Muscle of leg (tissue), 16 donors: ENCODE measurements at places on chromosomes 16 and 17. TPM values are rescaled to one million over a fixed set of nuclear protein-coding genes. Genes with fewer than 3 reads are reported as not detected.

DNA sequence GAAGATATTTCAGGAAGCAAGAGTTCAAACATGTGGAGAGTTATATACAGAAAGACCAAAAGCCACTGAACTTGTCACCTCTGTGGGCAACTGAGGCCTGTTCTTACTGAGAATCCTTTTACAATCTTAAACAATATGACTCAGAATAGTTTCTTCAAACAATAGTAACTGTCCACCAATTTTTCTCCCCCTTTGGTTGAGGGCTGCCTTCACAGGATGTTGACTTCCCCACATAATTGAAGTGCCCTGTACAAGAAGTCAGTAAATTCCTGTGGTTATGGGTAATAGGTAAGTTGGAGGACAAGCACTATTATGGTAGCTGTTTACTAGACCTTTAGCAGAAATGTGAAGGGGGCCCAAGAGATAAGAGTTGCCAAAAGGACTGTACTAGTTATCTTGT, 215.8 kb downstream of the CDH8 start:
- no peak for DNase-seq

Gene RAB37
- 0.53 TPM for total RNA-seq

- DNase-seq: no peak
These were observed 296.7 kb upstream of the IRX5 start for GRCh38 chr16:54633943-54634362.

DNA sequence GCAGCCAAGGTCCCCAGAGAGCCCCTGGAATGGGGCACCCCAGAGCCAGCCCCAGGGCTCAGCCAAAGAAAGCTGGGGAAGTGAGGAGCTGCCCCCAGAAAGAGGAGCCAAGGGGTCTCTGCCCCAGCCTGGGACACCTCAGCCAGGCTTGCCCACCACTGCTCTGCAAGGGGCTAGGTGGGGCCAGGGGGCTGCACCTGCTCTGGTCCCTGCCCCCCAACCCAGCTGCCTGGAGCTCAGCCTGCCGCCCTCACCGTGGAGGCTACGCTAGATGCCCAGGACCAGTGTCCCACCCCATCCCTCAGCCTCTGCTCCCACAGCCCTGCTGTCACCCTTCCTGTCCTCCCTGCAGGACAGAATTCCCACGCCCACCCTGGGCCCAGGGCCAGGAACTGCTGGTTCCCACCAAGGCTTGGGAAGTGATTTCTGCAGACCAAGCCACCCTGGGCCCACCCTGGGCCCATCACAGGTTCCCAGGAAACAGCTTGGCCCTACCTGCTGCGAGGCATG, 28.1 kb upstream of the KRT17 start:
- DNase-seq: no peak

- no peak for DNase-seq
These were observed 68.9 kb downstream of the USP31 start for GRCh38 chr16:23080329-23080728.

- no peak for DNase-seq
These were observed 51.2 kb upstream of the MTMR4 start for GRCh38 chr17:58565389-58566311.

GRCh38 chr17:38588788-38589174, 17.0 kb downstream of the SRCIN1 start:
- no peak for DNase-seq

Gene NPIPB8
- 0.71 TPM for total RNA-seq

Gene CCL16
- total RNA-seq: 0.22 TPM

Gene TTLL6
- total RNA-seq: not detected

GRCh38 chr16:89168381-89169189, 3.0 kb upstream of the CDH15 start:
- DNase-seq: no peak

GRCh38 chr16:53518550-53519416, 15.8 kb upstream of the AKTIP start:
- DNase-seq: peak; percentile 67

- DNase-seq: no peak
These were observed 27.4 kb downstream of the IL21R start for GRCh38 chr16:27429330-27429871.

Gene VMO1
- 8.2 TPM for total RNA-seq

DNA sequence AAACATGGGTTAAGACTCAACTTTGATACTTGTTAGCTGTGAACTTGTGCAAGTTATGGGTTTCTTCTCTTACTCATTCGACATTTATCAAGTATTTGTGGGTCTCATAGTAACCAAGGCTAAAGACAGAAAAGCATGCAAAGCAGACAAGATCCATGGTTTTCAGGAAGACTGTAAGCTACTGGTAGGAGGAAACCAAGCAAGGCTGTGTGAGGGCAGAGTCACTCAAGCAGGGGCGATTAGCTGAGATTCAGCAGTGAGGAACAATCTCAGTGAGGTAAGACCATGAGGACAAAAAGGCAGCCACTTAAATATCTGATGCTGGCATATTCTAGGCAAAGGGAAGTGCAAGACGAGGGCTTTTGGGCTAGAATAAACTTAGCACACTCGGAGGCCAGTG, 29.5 kb downstream of the MBTD1 start:
- no peak for DNase-seq

Gene PSMD7
- 69.1 TPM for total RNA-seq

DNA sequence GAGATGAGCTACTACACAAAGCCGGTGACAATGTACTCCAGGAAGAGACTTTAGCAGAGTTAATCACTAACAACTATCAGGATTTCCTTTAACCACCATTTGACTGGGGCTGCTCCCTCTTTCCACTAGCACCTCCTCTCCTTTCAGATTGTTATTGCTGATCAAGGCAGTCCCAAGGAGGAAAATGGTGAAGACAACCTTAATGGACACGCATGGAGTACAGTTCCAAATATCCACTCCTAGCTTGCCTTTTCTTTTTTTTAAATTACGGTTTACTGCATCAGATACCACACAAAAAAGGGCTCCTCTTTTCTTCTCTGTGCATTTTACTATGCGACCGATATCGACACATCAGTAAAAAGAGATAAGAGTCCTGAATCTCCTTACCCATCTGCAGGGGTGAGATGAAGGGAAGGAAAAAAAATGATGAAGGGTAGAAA, 30.9 kb downstream of the FAM222B start:
- peak; percentile 11 for DNase-seq

GRCh38 chr16:55964923-55965475, 89.8 kb upstream of the CES5A start:
- no peak for DNase-seq

DNA sequence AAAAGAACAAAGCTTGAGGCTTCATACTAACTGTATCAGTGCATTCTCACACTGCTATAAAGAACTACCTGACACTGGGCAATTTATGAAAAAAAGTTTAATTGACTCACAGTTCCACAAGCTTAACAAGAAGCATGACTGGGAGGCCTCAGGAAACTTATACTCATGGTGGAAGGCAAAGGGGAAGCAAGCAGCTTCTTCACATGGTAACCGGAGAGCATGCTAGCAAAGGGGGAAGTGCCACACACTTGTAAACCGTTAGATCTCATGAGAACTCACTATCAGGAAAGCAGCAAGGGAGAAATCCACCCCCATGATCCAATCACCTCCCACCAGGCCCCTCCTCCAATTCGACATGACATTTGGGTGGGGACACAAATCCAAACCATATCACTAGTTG, 25.3 kb downstream of the CTRB2 start:
- DNase-seq: no peak

- no peak for DNase-seq
These were observed 4.1 kb downstream of the TBKBP1 start for GRCh38 chr17:47697906-47698711.

DNA sequence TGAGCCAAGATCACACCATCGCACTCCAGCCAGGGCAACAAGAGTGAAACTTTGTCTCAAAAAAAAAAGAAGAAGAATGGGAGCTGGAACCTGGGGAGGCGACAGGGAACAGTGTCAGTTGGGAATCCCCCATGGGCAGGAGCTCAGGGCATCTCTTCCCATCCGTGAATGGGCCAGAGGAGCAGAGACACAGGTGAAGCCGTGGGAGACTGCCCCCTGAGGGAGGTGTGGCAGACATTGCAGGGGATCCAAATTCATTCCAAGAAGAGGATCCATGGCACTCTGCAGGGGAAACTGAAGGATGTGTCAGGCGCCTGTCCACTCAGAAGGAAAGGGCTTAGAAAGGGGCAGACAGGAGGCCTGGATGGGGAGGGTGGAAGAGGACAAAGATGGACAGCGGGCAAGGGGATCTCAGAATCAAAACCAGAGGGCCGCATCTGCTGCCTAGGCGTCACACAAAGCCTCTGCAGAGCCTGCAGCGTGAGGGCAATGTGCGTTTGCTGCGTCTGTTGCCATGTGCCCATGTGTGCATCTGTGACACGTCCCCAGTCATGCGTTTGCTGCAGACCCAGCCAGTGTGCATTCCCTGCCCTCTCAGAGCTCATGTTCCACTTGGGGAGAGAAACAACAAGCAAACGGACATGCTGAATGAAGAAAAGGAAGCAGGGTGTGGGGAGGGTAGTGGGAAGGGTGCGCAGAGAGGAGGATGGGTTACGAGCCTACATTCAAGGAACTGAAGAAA, 30.6 kb upstream of the TNRC6C start:
- no peak for DNase-seq

Gene SCARF1
- 7.6 TPM for total RNA-seq

DNA sequence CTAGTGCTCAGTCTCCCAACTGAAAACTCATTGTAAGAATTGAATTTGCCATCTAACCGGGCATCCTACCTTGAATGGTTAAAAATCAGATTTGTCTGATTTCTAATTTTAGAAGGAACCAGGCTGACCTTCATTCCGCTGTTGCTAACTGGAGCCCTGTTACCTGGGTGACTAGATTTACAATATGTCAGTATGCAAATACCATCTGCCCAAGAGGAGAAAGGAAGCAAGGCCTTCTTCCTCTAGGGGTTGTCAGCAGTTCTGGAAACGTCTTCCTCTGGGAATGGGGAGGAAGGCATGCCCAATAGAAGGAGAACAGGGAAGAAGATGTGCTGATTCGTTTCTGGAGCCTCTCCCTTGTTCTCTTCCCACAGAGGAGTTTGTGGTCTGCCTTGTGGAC, 137.9 kb downstream of the PITPNC1 start:
- no peak for DNase-seq

Gene TPSD1
- not detected for total RNA-seq

Gene TPPP3
- total RNA-seq: 230 TPM

DNA sequence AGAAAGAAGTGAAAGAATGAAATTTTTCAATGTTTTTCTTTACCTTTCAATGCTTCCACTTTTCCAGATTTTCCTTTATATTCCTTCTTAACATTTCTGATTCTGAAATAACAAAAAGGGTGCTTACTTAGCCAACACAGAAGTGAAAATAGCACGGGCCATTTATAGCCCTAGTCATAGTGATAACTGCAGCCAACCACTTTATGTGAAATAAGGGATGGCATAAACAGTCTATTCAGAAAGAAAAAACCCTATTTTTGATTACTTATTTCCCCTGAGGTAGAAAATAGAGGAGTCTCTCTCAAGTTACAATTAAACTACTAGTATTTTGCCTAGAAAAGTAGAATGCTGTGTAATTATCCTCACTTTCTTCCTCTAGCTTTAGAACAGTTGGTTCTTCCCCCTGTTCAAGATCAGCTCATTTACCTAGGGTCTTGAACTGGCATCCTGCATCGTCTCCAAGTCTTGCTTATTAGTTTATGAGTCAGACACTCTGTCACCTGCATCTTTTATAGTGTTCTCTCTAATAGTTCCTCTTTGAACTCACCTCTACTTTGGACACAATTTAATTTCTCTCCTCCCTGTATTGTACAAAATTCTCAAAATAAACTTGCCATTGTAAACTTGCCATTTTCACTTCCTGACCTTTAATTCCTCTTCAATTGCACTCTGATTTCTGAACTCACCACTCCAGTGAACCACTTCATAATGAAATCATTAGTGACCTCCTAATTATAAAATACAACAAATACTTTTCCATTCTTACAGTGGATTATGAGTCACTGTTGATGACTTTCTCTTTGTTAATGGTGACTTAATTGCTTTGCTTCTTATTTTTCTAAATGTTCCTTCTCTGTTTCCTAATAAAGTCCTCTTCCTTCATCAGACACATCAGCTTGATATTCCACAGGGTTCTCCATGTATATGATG, 23.6 kb downstream of the ABCA6 start:
- no peak for DNase-seq

- DNase-seq: no peak
These were observed 86.4 kb downstream of the HAPSTR1 start for GRCh38 chr16:9177861-9178260.

DNA sequence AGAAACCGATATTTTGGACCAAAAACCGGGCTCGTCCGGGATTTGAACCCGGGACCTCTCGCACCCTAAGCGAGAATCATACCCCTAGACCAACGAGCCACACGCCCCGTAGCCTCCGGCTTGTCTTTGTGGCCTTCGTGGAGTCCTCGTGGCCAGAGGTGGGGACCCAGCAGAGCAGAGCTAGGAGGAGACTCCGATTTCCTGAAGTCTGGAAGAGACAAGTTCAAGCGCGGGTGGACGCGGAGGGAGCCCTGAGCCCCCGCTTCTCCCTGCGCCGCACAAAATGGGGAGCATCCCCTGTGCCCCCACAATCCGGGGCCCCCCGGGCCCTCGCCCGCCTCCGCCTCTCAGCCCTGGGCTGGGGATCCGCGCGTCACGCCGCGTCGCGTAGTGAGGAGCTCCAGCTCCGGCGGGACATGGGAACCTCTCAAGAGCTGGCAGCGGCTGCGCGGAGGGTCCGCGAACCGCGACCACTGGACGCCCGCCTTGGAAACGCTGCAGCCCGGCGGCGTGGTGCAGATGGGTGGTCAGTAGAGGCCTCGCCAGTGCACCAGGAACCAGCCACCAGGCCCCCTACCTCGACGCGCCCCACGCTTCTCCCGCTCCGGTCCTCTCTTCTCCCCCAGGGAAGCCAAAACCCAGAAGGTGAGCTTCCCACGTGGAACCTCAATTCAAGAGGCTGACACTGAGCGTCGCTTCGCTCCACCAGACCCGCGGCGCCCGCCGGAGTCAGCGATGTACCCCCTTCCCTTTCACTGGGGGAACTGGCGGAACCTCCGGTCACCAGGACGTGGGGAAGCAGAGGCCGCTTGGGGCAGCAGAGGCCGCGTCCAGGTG, 5.2 kb upstream of the OR1F1 start:
- no peak for DNase-seq

DNA sequence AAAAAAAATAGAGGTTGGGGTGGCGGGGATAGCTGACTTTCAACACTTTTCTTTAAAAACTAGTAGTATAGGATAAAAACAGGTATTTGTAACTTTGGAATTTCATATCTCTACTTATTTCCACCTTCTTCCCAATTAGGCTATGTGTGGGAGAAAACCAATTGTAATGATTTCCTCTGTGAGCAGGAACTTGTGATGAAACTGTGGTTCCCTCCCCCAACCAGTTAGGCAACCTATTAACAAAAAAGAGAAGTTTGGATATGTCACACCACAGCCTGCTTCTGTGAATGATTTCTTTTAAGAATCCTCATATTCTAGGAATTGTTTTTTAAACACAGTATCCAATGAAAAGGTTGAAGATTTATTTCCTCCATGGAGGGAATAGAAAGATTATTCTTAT, 1.9 kb downstream of the IGSF6 start:
- DNase-seq: peak; percentile 65

Gene ACOX1
- total RNA-seq: 23.2 TPM

DNA sequence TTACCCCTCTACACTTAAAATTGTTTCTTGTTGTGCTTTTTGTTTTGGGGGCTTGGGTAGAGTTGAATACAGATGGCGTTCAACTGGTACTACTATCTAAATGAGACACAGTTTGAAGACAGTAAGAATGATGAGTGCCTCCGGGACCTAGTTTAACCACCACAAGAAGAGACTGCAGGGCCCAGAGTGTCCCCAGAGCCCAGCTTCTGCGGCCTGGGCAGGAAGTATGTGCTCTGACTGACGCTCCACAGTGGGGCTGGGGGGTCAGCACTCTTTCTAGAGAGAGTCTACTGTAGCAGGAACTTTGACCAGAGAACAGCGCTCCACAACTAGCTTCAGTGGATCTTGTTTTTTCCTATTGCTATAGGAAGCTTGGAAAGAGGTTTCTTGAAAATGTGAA, 174.0 kb downstream of the VPS53 start:
- DNase-seq: no peak
